ENCODE measurements at places on chromosomes 1 and 21. TPM values are rescaled to one million over a fixed set of nuclear protein-coding genes. Genes with fewer than 3 reads are reported as not detected.
A peak's percentile ranks its signal among the peaks of the same experiment; 100 is the strongest.

Gene RNU1-4
- 1,100 TPM for total RNA-seq

Gene GPR61
- total RNA-seq = not detected

Gene HIVEP3
- 22.8 TPM for total RNA-seq

Gene ZNF695
- total RNA-seq = 1.7 TPM

Gene FALEC
- total RNA-seq = 0.79 TPM

Gene CDC7
- 45.3 TPM for total RNA-seq

Gene ENAH
- 0.43 TPM for total RNA-seq

DNA sequence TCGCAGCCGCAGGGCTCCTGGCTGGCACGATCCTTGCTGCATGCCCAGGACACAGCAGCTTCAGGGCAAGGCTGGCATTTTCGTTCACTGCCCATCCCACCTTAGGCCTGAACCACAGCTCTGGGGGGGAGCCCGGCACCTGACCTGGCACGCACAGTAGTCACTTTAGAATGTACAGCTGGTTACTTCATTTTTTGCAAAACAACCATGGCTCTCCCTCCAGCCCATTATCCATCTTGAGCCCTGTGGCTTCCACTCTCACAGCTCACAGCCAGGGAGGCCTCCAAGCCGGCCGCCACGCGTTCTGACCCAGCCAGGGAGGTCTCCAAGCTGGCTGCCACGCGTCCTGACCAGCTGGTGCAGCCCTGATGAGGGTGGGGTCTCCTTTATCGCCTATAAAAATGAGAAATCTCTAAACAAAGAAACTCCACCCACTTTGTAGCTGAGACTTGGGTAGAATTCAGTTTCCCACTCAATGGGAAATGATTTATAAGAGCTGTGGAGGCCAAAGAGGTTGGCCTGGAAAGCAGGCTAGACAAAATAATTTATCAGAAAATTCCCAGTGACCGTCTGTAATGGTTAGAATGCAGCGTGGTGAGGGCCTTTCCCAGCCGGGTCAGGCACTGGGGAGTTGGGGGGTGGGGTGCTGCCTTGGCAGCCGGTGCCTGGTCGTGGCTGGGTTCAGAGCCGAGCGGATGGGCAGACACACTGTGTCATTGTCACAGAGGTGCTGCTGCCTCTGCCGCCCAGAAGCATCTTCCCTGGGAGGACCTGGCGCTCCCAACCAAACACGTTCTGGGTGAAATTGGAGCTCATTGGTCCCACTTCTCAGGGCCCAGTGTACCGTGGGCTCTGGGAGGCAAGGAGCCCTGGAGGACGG, 54.6 kb upstream of the ACTRT2 start:
- no peak overlapping the region for H3K4me3 ChIP-seq
- no peak overlapping the region for H3K27ac ChIP-seq
- no peaks in the 10 kb centered on the region for H3K27me3 ChIP-seq
- no peaks in the 10 kb centered on the region for H3K36me3 ChIP-seq
- no peaks in the 10 kb centered on the region for H3K4me1 ChIP-seq
- no peak for DNase-seq

GRCh38 chr1:65284229-65284628, 25.1 kb upstream of the DNAJC6 start:
- no peak for DNase-seq
- peaks cover 6% of the 10 kb centered on the region for H3K27me3 ChIP-seq
- no peak overlapping the region for H3K27ac ChIP-seq
- H3K4me1 ChIP-seq = no peaks in the 10 kb centered on the region
- H3K4me3 ChIP-seq = no peak overlapping the region
- no peaks in the 10 kb centered on the region for H3K36me3 ChIP-seq

DNA sequence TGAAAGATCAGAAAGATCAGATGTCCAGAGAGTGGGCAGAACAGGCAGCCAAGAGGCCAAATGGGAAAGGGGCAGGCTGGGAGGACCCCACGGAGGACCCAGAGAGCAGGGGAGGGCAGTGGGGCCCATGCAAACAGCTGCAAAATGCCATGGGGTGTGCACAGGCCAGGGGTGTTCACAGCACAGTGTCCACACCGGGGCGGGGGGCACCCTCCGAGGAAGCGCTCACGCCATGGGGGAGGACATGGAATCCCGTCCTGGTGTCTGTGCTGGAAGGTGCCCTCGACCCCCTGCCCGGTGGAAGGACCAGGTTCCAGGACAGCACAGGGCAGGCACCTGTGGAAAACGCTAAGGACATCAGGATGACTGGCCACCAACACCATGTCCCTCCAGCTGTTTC, 1.5 kb downstream of the INTS11 start:
- H3K4me1 ChIP-seq = peaks cover 32% of the 10 kb centered on the region
- H3K4me3 ChIP-seq = peak overlapping the region; percentile 96
- DNase-seq = no peak
- H3K27me3 ChIP-seq = no peaks in the 10 kb centered on the region
- peak overlapping the region; percentile 64 for H3K27ac ChIP-seq
- peaks cover 9% of the 10 kb centered on the region for H3K36me3 ChIP-seq

DNA sequence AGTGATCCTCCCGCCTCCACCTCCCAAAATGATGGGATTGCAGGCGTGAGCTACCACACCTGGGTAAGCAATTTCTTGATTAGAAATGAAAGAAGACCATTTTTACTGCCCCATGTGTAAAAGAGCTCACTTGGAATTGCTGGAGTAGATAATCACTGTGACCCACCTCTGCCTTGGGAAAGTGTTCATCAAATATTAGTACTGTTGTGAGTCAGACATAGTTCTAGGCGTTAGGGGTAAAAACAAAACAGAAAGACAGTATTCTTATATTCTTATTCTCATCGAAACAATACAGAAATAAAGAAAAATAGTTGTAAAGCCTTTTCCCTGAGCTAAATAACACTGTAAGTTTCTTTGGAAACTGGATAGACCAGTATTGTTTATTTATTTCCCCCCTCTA, 36.2 kb downstream of the CELF3 start:
- H3K36me3 ChIP-seq = peaks cover 5% of the 10 kb centered on the region
- H3K4me1 ChIP-seq = no peaks in the 10 kb centered on the region
- H3K27me3 ChIP-seq = no peaks in the 10 kb centered on the region
- no peak for DNase-seq

DNA sequence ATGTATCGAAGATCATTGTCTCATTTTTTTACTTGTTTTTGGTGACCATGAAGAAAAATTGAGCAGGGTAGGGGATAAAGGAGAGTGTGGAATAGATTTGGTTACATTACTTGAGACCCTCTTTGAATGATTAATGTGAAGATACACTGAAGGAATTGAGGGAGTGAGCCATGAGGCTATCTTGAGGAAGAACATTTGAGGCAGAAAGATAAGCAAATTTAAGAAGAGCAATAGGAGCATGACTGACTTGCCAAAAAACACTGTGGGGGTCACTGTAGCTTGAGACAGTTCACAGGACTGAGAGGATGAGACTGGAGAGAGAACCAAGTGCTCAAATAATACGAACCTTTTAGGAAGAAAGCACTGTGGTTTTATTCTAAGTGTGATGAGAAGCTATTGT, 43.1 kb upstream of the PTPRC start:
- H3K36me3 ChIP-seq = peaks cover 23% of the 10 kb centered on the region
- peak overlapping the region; percentile 12 for H3K4me3 ChIP-seq
- no peak overlapping the region for H3K27ac ChIP-seq
- peaks cover 63% of the 10 kb centered on the region for H3K4me1 ChIP-seq
- no peaks in the 10 kb centered on the region for H3K27me3 ChIP-seq

- no peaks in the 10 kb centered on the region for H3K36me3 ChIP-seq
- H3K27ac ChIP-seq = no peak overlapping the region
- H3K27me3 ChIP-seq = no peaks in the 10 kb centered on the region
Measured at GRCh38 chr21:15249285-15249993, 184.6 kb upstream of the NRIP1 start.

DNA sequence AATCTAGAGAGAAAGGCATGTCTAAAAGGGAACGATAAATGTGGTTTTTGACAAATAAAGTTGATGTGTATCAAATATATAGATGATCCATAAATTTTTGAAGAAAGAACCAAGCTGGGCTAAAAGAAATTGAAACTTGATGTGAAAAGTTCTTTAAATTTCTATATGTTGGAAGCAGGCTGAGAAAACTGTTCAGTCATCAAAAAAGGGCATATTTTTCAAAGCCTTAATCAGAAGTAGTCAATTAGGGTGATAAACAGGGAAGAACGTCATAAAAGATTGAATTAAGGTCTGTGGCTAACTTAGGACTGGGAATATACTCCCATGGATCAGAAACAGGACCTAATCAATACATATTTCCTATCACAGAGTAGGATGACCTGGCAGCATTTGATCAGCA, 211.4 kb upstream of the ZRANB2 start:
- H3K27ac ChIP-seq = no peak overlapping the region
- H3K27me3 ChIP-seq = no peaks in the 10 kb centered on the region
- peaks cover 5% of the 10 kb centered on the region for H3K36me3 ChIP-seq
- no peaks in the 10 kb centered on the region for H3K4me1 ChIP-seq
- H3K4me3 ChIP-seq = no peak overlapping the region
- no peak for DNase-seq

- no peak overlapping the region for H3K27ac ChIP-seq
- H3K36me3 ChIP-seq = no peaks in the 10 kb centered on the region
- H3K27me3 ChIP-seq = peaks cover 56% of the 10 kb centered on the region
- peaks cover 8% of the 10 kb centered on the region for H3K4me1 ChIP-seq
Measured at GRCh38 chr1:28132171-28133167, 44.0 kb downstream of the PTAFR start.

GRCh38 chr1:18094096-18094495, 13.5 kb upstream of the IGSF21 start:
- no peaks in the 10 kb centered on the region for H3K4me1 ChIP-seq
- H3K27ac ChIP-seq = no peak overlapping the region
- no peak overlapping the region for H3K4me3 ChIP-seq

Measured in activated T-cell treated with anti-CD3 and anti-CD28 coated beads, Interleukin-2, amount 50 U/mL, for 72 hours (primary cell).